ENCODE measurements at places on chromosomes 3 and 15. TPM values are rescaled to one million over a fixed set of nuclear protein-coding genes. Genes with fewer than 3 reads are reported as not detected.

Gene ERICH6
- total RNA-seq: 0.28 TPM

Gene TMC3
- not detected for total RNA-seq

Gene FANCI
- 6.3 TPM for total RNA-seq

Gene ATP2B2
- not detected for total RNA-seq

Gene POLQ
- total RNA-seq: 0.19 TPM

Gene SLC2A2
- not detected for total RNA-seq

Gene SLC38A3
- total RNA-seq: 7.2 TPM

Gene HIGD2B
- total RNA-seq: not detected

Gene EDC3
- total RNA-seq: 9.8 TPM

Gene ARGFX
- total RNA-seq: not detected

Gene ITIH1
- not detected for total RNA-seq

Gene ACKR4
- not detected for total RNA-seq

Gene MYRIP
- total RNA-seq: not detected

Gene OR5K2
- total RNA-seq: not detected
